Ecto neural progenitor cell (in vitro differentiated cells): ENCODE measurements at places on chromosomes 1 and 21.

GRCh38 chr1:230548357-230548756 lies 93.9 kb upstream of the COG2 start:
- DNase-seq, result no peak

DNA sequence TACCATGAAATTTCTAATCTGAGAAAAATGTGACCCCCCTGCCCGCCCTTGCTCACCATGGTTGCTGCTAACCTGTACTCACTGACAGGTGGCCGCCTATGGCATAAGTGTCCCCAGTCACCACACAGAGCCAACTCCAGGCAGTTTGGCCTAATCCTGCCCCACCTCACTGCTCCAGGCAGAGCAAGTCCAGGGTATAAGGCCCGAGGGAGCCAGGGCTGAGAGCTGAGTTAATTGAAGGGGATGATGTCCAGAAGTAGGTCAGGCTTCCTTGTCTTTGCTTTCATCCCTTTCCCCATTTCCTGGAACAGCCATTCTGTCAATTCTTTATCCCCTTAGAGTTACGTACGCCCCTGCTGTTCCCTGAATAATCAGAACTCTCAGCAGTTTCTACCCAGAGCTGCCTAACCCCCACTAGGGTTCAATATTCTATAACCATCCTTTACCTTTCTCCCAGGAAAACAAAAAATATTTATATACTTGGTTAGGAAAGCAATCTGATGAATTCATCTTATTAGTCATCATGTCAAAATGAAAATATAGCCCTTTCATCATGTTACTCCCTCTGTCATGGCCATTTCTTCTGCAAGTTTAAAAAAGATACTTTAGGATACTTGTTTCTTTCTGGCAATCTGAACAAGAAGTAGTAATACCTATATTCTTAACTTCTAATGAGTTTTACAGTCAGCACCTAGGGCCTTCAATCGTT lies 29.4 kb upstream of the CD101 start:
- no peak for DNase-seq

DNA sequence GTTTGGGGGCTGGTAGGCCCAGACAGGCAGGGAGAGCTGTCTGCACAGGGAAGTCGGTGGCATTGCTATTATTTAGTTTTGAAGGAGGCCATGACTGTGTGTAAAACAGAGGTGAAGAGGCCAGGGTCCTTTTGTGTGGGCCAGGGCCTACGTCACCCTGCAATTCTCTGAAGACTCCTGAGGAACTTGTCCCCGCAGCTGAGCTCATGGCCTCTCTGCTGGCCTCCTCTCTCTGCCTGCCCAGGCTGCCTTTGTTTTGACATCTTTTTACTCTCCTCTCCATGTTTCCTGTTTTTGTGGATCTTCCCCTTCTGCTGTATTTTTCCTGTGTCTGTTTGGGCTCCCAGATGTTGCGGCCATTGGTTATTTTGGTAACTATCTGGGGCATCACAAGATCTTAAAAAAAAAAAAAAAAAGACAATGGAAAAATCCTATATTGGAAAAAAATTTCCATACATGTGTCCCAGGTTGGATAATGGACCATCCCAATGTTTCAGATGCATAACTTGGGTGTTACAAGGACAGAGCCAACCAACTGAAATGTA lies 280.7 kb downstream of the RPS6KC1 start:
- no peak for DNase-seq

GRCh38 chr1:51543858-51544257 lies 24.8 kb upstream of the EPS15 start:
- no peak for DNase-seq

GRCh38 chr1:16122916-16123315 lies 33.0 kb downstream of the EPHA2 start:
- no peak for DNase-seq

- no peak for DNase-seq
Observed at GRCh38 chr21:26179501-26179900, 8.9 kb upstream of the APP start.

DNA sequence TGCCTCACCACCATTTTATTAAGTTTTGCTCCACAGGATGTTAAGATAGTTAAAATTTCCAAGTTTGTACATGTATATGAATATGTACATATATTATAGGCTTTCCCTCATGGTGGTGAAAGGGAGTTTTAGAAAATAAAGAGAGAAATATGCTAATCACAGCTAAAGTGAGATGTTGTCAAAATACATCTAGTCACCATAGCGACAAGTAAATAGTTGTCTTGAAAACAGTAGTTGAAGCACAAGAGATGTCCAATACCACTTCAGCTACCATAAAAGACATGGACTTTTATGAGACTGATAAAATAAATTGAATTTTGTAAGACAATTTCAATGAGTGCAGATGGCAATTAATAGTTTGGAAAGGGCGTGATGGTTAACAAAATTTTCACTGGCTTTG lies 1600.0 kb downstream of the BRINP3 start:
- no peak for DNase-seq

GRCh38 chr1:5961601-5962000 lies 30.6 kb downstream of the NPHP4 start:
- no peak for DNase-seq

- DNase-seq, result peak; percentile 45
Observed at GRCh38 chr1:74396933-74397332, 115.5 kb downstream of the LRRC53 start.

DNA sequence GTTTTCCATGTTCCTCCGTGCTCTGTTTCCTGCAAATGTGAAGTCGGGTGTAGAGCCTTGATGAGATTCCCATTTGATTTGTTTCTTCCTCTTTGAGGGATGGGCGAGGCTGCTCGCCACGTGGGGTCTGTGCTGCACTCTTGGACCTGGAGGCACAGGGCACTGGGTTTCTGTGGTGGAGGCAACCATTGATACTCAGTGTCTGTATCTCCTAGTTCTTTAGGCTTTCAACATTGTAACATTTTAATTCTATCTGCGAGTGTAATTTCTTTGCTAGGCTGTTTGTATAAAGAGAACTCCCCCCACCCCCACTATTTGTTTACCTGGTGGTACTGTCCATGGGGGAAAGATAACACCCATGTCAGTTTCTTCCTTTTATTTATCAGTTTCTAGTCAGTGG lies 52.3 kb downstream of the GALNT2 start:
- no peak for DNase-seq

GRCh38 chr1:213154056-213154685 lies 103.1 kb downstream of the RPS6KC1 start:
- no peak for DNase-seq

DNA sequence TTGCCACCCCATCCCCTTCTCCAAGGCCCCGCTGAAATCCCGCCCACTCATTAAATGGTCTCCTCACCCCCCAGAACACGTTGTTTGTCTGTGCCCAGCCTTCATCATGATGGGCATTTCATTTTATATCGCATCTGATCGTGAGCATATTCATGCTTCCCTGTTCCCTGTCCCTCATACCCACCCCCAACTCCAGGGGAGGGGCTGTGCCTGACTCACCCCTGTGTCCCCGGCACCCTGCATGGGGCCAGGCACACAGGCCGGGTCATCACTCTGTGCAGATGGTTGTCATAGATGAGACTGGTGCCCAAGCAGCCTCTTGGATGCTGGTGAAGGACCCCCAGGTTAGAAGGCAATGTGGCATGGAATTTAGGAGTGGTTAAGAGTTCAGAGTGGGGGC lies 11.0 kb downstream of the CAMK2N1 start:
- DNase-seq, result no peak

- DNase-seq, result no peak
Observed at GRCh38 chr21:31075848-31076247, 37.6 kb upstream of the KRTAP19-8 start.

GRCh38 chr1:96643519-96643918 lies 78.1 kb upstream of the PTBP2 start:
- no peak for DNase-seq

DNA sequence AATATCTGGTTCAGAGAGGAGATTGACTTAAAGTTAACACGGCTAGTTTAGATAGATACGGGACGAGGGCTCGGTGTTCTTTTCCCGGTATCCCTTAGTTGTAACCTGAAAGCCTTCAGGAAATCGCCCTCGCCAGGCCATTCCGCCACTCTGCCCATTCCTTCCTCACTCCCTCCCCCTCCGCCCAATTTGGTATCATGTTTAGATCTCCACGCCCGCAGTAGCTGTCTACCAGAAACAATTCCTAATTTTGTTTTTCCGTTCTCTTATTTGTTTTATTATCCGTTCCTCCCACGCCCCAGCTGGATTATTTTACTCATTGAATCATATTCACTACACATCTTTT lies 685 bp upstream of the VAMP4 start:
- peak; percentile 49 for DNase-seq

DNA sequence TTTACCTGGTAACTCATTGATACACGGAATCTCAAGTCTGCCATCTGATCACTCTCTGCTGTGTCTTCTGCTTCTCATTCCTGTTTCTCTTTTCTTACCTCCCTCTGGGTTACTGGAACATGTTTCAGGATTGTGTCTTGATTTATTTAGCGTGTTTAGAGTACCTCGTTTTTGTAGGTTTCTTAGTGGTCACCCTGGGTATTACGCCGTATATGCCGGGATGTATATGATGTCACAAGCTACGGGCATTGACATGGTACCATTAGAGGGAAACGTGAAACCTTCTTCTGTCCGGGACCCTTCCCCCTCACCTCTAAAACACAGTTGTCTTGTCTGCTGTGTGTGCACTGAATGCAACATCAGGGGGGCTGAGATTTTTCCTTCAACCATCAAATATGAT lies 2.8 kb downstream of the ACTRT2 start:
- no peak for DNase-seq

DNA sequence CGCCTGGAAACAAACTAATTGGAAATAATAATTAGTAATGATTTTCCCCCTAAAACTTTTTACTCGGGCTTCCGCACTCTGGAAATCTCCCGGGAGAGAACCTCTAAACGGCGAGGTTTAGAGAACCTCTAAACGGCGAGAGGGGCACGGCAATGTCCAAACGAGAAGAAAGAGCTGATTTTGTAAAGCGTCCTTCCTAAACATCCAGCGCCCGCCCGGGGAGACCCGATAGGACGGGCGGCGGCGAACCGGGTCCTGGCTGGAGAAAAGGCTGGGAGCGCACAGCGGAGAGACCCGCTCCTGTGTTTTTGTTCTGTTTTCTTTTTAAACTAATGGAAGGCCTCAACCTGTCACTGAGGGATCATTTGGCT lies 1.6 kb downstream of the PAX7 start:
- DNase-seq, result no peak

- no peak for DNase-seq
Observed at GRCh38 chr1:205505791-205506190, 1.3 kb downstream of the CDK18 start.

DNA sequence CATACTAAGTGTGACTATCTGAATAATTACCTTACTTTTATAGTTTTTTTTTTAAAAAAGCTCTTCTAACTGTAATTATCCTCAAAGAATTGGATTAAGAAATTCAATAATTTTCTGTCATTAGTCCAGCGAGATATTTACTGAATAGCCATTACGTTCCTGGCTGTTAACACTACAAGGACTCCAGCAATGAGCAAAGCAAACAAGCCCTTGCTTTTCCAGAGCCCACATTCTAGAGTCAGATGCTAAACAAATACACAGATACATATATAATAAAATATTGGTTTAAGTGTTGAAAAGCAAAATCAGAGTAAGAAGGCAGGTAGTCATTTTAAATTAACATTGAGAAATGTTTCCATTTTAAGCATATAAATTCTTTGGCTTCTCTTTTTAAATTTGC lies 118.4 kb downstream of the ATF6 start:
- no peak for DNase-seq
